ENCODE measurements at places on chromosomes 16 and 17.

DNA sequence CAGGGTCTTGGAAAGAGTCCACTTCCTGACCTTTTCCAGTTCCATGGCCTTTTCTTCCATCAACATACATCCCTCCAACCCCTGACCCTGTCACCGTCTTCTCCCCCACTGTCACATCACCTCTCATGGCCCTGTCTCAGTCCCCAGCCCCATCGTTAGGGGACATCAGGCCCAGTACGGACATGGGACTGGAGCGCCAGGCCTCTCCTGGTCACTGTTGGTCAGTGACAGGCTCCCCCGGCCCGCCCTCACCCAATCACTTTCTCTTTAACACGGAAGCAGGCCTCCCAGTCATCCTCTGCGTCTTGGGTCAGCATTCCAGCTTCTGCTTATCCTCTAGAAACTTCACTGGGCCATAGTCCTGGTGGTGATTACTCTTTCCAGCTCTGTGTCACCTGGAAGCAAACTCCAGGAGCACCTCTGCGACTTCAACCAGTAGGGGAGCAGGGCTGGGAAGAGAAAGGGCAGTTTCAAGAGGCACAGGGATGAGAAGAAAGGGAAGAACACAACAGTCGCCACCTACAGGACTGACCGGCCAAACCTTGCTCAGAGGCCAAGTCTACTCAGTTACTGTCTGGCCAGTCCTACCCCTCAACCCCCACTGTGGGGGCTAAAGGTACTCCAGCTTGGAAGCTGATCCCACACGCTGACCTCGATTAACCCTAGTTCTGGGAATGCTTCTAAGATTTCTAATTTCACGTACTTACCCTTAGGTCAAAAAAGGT, 15.9 kb upstream of the ICAM2 start:
- no peak for DNase-seq

- no peak for DNase-seq
These were observed 6.6 kb downstream of the ABCA5 start for GRCh38 chr17:69320210-69320907.

GRCh38 chr17:61662741-61663140, 71.7 kb upstream of the NACA2 start:
- no peak for DNase-seq

DNA sequence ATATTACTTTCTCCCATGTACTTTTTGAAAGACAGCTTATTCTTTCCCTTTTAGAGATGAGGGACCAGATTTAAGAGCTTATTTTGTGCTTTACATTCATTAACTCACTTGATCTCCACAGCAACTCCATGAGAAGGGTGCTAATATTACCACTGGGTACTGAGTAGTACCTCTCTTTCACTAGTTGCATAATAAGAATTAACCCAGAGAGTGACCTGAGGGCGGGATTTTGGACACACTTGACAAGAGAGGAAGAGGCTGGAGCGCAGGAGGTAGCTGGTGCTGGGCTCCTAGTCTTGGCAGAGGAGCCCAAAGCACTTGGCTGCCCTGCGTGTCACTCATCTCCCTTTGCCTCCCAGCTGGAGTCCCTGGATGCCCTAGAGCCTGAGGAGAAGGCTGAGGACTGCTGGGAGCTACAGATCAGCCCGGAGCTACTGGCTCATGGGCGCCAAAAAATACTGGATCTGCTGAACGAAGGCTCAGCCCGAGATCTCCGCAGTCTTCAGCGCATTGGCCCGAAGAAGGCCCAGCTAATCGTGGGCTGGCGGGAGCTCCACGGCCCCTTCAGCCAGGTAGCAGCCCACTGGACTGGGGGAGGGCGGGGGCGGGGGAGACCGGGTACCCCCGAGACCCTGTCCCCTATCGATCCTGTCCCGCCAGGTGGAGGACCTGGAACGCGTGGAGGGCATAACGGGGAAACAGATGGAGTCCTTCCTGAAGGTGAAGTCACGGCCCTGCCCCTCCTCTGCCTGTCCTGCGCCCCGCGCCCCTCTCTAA, 1.7 kb upstream of the MAZ start:
- no peak for DNase-seq

- DNase-seq = no peak
These were observed 8.5 kb downstream of the KIF19 start for GRCh38 chr17:74334393-74335039.

DNA sequence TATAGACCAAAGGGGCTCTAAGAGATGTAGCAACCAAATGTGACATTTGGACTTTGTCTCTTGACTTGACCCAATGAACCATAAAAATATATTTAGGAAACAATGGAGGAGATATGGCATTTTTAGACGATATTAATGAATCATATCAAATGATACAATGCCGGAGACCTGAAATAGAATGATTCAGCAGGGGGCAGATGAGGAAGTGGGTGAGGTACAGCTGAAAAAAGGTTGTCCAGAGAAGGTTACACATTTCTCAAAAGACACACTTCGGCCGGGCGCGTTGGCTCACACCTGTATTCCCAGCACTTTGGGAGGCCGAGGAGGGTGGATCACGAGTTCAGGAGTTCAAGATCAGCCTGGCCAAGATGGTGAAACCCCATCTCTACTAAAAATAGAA, 16.5 kb upstream of the SNN start:
- no peak for DNase-seq

DNA sequence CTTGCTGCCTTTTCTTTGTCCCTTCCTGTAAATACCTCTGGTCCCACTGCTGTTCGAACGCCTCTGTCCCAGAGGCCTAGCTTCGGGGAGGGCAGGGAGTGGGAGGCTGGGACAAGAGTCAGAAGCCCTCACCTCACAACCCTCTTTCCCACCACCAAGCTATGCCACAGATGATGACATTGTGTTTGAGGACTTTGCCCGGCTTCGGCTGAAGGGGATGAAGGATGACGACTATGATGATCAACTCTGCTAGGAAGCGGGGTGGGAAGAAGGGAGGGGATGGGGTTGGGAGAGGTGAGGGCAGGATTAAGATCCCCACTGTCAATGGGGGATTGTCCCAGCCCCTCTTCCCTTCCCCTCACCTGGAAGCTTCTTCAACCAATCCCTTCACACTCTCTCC, 10.4 kb downstream of the ARRB2 start:
- no peak for DNase-seq

DNA sequence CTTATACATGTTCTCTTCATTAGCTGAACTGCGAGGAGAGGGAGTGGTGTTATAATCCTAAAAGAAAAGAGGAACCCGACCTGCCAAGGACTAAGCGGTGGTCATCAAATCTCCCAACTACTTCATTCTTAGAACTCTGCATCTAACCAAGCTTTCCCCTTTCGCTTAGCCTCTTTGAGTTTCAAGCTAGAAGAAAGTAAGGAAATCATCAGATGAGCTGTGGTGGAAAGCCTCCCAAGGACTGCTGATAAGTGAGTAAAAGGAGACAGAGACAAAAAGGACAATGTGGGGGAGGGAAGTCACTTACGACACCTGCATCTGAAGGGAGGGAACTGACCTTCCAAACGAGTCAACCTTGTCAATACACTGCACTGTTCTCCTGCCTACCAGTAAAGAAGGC, 121.3 kb downstream of the TRIM37 start:
- DNase-seq = no peak

DNA sequence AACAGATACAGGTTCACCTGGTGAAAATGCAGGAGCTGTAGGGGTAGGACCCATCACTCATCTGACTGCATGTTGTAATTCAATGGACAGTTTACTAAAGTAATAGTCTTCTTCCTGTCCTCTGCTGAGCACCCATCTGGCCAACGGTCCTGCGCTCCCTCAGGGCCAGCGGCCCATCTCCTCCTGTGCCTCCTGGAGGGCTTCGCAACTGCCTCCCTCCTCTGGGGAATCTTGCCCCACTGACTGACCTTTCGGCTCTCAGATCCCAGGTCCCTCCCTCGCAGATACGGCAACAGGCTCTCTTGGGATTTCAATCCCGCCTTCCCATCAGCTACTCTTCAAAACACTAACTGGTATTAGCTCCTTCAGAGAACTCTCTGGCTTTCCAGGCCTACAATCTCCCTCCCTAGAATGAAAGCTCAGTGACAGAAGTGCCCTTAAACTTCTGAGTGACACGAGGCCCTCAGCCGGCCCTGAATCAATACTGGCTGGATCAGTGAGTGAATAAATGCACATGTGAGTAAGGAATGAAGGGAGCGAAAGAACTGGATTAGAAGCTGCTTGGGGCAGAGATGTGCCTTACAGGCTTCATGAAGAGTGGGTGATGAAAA, 1.3 kb downstream of the PEMT start:
- no peak for DNase-seq

GRCh38 chr16:71430744-71431143, 11.1 kb downstream of the TLE7 start:
- DNase-seq = no peak

DNA sequence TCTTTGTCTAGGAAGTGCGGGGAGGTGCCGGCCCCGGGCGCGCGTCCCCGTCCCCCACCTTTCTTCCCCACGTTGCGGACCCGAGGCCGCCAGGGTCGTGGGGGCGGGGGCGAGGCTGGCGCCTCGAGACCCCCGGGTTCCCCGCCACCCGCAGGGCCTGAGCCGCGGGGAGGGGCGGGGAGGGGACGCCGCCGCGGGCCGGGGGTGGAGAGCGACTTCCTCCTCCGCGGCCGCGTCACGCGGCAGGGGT, 1.8 kb upstream of the ACTG1 start:
- DNase-seq = no peak

- DNase-seq = no peak
These were observed 11.9 kb downstream of the SLC7A6 start for GRCh38 chr16:68276223-68276622.

DNA sequence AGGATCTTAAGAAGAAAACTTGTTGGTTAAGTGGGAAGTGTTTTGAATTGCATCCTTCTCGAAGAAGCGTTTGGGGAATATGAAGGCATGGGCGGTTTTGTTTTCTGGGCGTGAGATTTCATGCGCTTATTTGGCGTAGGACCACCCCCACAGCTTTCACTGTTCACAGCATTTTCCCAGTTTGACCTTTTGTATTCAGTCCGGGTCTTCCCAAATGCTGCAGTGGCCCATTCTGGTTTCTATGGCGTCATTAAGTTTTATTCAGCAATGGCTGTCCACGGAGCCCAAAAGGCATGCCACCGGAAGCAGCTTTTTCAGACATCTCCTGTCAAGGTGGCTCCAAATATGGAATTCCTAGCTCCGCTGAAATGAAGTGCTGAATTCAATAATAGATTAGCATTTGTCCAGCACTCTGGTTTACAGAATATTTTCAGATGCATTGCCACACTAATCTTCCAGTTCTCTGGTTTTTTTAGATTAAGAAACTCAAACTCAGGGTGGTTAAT, 90.6 kb upstream of the FBXO47 start:
- DNase-seq = no peak

GRCh38 chr17:65259281-65259680, 122.1 kb downstream of the RGS9 start:
- DNase-seq = no peak

DNA sequence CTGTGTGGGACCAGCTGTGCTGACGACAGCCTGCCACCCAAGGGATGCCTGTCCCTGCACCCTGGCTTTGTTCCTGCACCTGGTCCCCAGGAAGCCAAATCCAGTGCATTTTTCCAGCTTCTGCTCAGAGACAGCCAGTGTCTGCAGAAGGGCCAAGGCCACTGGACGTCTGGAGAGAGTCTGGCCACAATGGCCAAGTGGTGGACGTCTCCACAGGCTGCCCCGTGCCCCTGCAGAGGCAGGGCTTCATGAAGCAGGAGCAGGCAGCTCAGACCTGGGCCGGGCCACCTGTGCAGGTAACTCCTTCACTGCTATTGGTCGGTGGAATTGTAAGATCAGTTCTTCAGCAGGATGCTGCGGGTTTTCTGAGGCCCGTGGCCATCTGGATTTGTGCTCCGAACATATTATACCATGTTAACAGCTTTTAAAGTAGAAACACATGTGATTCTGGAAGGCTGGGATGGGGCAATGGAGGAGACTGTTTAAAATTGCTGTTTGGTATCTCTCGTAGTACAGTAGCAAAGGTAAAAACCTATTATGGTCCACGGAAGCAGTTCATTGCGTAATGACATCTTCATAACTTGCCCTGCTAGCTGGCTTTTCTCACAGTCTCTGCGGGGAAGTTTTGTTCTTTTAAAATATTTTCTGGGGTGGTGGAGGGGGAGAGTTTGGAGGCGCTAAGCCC, 185.3 kb downstream of the CCDC182 start:
- no peak for DNase-seq

- no peak for DNase-seq
These were observed 882.8 kb upstream of the SOX9 start for GRCh38 chr17:71237903-71238538.

DNA sequence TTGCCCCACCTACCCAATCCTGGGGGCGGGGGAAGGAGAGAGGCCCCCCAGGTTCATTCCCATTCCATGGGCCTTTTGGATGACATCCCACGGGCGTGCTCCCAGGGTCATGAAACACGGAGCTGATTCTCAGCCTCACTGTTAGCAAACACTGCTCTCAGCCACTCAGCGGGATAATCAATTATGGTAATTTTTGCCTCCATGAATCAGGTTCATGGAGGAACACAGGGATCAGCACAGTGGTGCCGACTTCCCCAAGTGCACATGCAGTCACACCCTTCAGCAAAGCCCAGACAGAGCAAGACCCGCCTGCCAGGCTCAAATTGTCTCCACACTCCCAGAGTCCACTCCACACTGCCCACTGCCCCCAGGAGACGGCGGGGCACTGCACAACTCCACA, 164.6 kb downstream of the ENGASE start:
- no peak for DNase-seq

- no peak for DNase-seq
These were observed 12.5 kb upstream of the SLC4A1 start for GRCh38 chr17:44280392-44280937.

GRCh38 chr16:69031877-69032301, 73.6 kb upstream of the HAS3 start:
- DNase-seq = no peak

DNA sequence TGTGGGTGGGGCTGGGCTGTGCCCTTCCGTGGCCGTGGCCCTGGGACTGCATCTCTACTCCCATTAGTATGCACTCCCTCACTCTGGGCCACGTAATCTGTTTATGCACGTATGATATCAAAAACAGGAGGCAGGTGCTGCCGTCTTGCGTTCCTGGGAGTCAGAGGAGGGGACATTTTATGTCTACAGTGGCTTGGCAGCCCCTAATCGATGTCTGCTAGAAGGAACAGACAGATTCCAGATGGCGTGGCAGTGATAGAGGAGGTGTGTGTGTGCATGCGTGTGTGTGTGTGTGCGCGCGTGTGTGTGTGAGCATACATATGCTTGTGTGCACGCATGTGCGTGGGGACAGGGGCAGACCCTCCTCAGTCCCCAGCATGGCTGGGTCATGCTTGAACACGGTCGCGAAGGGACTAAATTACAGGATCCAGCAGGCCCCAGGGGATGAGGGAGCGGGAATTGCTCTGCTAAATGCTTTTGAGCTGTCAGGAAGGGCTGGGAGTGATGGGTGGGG, 44.7 kb downstream of the SREBF1 start:
- DNase-seq = no peak
